ENCODE measurements at places on chromosomes 11 and 22. TPM values are rescaled to one million over a fixed set of nuclear protein-coding genes. Genes with fewer than 3 reads are reported as not detected.

Gene CFAP300
- total RNA-seq = 5.3 TPM

Gene SERPING1
- 4.5 TPM for total RNA-seq

Gene BRSK2
- 0.89 TPM for total RNA-seq

Gene OR5B21
- not detected for total RNA-seq

Gene DNAJB7
- total RNA-seq = not detected

Gene PATE4
- not detected for total RNA-seq

Gene CDC45
- total RNA-seq = 1.2 TPM

Gene ACTN3
- total RNA-seq = 0.09 TPM

Gene PGA5
- total RNA-seq = not detected

Gene KRTAP5-5
- not detected for total RNA-seq

Gene KCNJ4
- not detected for total RNA-seq

Gene ANO9
- total RNA-seq = not detected

Gene GNAZ
- total RNA-seq = 7.4 TPM

Gene KCNK4
- total RNA-seq = not detected

Gene UPK3A
- not detected for total RNA-seq

Gene MMP27
- total RNA-seq = not detected

Gene TEF
- total RNA-seq = 4.8 TPM

Gene CD248
- 52.9 TPM for total RNA-seq

Gene CELF1
- total RNA-seq = 67.1 TPM

Gene TRIM48
- not detected for total RNA-seq

Gene CRYAB
- total RNA-seq = 3.0 TPM

Gene CD151
- total RNA-seq = 986 TPM

Gene DEFB131B
- not detected for total RNA-seq

Gene SERHL2
- total RNA-seq = 3.6 TPM

Gene MUC5AC
- total RNA-seq = not detected

Gene BIK
- not detected for total RNA-seq

Gene PARVA
- total RNA-seq = 80.9 TPM

Gene NRGN
- total RNA-seq = 0.28 TPM

Gene NF2
- total RNA-seq = 109 TPM

Gene PGA3
- not detected for total RNA-seq

Gene MRGPRE
- not detected for total RNA-seq
